ENCODE measurements at places on chromosomes 2 and 18.

- no peak for DNase-seq
Measured at GRCh38 chr2:114031605-114032505, 142.0 kb downstream of the ACTR3 start.

DNA sequence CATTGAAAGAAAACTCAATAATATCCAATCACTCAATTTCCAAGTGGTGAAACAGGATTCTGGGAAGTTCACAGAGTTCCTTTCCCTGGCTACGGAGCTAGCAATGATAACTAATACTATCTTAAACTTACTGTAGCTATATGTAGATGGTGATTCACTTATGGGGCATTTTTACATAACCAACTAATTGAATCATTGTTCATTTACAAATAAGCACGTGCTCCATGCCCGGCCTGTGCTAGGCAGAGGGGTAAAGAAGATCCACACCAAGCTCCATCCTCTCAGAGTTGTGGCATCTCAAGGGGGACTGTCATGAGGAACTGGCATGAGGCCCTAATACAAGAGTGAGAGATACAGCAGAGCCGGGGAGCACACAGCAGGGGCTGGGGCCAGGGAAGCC lies 176.3 kb downstream of the ANKRD30B start:
- no peak for DNase-seq

- no peak for DNase-seq
Measured at GRCh38 chr18:46636040-46636630, 20.9 kb downstream of the LOXHD1 start.

DNA sequence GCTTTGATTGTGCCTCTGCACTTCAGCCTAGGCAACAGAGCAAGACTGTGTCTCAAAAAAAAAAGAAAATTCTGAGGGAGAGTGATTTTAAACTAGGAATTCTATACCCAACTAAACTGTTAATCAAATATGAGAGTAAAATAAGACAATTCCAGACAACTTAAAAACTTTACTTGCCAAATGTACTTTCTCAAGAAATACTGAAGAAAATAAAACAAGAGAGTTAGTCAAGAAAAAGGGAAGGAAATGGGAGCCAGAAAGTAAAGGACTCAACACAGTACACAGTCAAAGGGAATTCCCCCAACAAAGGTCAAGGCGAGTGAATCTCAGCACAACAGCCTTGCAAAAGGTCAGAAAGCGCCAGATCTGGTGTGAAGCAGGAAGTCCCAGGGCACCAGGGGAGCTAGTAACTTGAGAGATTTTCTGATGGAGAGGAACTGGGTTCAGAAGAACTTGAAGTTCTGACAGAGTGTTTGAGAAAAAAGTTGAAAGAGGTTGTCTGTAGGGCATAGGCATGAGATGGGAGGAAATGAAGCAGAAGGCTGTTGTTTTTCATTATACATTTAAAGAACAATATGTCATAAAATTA lies 22.6 kb upstream of the TBC1D8 start:
- no peak for DNase-seq

DNA sequence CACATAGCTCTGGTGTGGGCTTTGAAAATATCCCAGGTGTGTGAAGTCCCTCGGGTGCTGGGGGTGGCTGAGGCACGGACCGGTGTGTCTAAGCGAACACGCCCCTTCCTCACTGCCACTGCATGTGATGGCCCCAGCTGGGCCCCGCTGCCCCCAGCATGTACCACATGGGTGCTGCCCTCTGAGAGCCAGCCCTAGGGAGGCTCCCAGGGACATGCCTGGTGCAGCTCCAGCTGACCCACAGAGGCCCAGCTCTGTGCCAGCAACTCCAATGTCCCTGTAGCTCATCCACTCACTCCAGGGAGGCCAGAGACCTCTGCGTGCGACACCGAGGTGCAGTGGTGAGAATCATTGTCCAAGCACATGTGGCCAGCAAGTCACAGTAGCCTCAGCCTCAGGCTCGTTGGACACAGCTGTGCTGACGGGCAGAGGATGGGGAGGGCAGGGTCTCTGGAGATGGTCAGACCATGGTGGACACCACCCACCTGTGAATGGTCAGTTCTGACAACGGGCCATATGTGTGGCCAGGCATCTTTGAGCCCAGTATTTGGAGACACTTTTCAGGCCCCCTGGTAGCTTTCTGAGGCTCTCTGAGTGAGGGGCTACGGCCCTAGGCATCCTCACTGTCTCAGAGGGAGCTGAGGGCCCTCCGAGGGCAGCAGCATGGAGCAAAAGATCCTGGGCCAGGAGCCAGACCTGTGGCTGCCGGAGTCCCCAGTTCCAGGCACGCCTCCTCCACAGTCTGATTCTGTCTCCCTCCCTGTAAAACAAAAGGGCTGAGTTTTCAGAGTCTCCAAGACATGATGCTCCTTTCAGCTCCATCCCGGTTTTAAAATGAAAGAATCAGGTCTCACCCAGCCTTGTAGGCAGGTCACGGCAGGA lies 220.7 kb downstream of the NDUFA10 start:
- DNase-seq: no peak

DNA sequence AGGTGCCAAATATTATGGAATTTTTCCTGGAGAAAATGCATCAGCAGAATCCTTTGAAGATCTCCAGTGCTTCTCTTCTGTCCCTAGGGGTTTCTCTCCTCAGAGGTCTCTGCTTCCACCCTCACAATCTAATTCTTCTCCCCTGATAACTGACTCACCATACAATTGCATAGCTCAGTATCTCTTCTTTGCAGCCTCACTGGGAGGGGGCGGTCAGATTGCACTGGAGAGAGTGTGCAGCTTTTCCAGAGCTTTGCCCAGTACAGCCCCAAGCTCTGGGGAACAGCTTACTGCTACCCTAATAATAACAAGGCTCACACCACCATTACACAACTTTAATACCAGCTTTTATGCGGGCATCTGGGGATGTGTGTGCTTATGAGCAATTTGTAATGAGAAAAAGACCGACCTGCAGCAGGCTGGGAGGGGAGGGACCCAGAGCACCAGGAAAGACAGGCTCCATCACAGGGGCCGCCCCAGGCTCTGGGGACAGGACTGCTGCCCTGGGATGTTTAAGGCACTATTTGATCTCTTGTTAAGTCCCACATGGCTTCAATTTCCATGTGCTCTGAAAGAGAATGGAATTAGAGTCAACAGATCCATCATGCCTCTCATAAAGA lies 276.6 kb upstream of the SIX2 start:
- DNase-seq: peak; percentile 59

- no peak for DNase-seq
Measured at GRCh38 chr2:198400999-198401398, 596.6 kb downstream of the PLCL1 start.

- DNase-seq: no peak
Measured at GRCh38 chr2:120346667-120347358, 877 bp downstream of the INHBB start.

GRCh38 chr2:65232636-65233035 lies 5.0 kb downstream of the ACTR2 start:
- no peak for DNase-seq

DNA sequence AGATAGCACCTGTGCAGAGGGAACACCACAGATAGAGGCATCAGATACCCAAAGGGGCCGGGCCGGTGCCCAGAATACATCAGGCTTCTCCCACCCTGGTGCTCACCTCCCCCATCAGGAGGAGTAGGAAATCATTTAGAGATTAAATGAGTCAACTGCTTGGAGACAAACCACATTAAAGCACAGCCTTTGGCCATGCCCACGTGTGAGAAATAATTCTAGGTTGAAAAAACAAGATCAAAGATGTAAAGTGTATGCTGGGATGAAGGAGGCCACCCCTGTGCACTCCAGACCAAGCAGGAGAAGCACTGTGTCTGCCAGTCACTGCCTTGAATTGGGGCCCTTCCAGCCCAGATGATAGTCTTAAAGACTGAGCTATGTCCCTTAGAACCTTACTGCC lies 152.8 kb upstream of the ACAA2 start:
- no peak for DNase-seq

All from BE2C (cell line).